ENCODE measurements at places on chromosomes 6 and 20. TPM values are rescaled to one million over a fixed set of nuclear protein-coding genes. Genes with fewer than 3 reads are reported as not detected.

DNA sequence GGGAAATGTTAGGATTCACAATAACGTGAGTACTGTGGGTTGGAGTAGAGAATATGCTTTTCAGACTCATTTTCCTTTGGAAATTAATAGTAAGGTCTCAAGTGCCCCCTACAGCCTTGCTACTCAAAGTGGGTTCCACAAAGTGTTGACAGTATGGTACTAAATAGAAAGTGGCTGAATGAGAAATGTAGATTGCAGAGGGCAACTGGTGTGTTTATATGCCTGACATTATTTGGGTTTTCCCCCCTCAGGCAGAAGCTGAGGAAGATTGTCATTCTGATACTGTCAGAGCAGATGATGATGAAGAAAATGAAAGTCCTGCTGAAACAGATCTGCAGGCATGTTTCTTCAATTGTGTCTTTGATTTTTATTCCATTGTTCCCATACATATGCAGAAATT is 5.6 kb downstream of the FBXO9 start:
- DNase-seq: no peak

- no peak for DNase-seq
Observed at GRCh38 chr20:2799688-2800520, 523 bp downstream of the CPXM1 start.

DNA sequence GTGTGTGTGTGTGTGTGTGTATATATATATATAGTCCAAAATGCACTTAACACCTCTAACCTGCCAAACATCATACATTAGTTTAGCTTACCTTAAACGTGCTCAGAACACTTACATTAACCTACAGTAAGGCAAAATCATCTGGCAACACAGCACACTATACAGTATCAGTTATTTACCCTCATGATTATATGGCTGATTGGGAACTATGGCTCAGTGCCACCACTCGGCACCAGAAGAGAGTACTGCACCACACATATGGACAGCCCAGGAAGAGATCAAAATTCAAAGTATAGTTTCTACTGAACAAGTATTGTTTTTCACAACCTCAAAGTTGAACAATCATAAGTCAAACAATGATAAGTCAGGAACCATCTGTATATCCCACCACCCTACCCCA is 59.8 kb downstream of the FAXC start:
- DNase-seq: no peak

GRCh38 chr6:45364466-45364865 is 13.3 kb downstream of the SUPT3H start:
- DNase-seq: no peak

DNA sequence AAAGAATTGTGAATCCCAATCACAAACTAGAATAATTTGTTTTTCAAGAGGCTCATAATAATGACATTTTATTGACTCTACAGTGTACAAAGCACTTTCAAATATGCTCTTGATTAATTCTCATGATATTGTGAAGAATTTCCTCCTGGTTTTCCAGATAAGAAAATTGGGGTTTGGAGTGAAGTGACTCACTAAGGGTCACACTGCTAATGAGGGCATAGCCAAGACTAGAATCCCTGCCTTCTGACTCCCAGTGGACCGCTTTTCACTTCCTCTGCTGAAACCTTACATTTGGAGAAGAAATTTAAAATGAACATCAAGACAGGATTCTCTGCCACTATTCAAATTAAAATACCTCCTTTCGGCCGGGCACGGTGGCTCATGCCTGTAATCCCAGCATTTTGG is 38.3 kb upstream of the LTV1 start:
- DNase-seq: no peak

- no peak for DNase-seq
Observed at GRCh38 chr6:95352064-95352795, 225.1 kb upstream of the MANEA start.

- DNase-seq: no peak
Observed at GRCh38 chr20:46204594-46205186, 86.6 kb downstream of the CD40 start.

HUS1B gene
- total RNA-seq: 0.24 TPM

RTN4IP1 gene
- total RNA-seq: 6.8 TPM

GSS gene
- 70.1 TPM for total RNA-seq

ADGRF5 gene
- not detected for total RNA-seq
